C1 segment of cervical spinal cord (tissue), 14 donors: ENCODE measurements at places on chromosomes 6 and 20.

- DNase-seq = no peak
Measured at GRCh38 chr6:151962246-151962846, 154.9 kb downstream of the ESR1 start.

- no peak for DNase-seq
Measured at GRCh38 chr6:5179917-5180316, 80.8 kb downstream of the LYRM4 start.

- no peak for DNase-seq
Measured at GRCh38 chr6:129748212-129748900, 38.4 kb upstream of the ARHGAP18 start.

- no peak for DNase-seq
Measured at GRCh38 chr6:55980627-55981211, 105.3 kb upstream of the BMP5 start.

DNA sequence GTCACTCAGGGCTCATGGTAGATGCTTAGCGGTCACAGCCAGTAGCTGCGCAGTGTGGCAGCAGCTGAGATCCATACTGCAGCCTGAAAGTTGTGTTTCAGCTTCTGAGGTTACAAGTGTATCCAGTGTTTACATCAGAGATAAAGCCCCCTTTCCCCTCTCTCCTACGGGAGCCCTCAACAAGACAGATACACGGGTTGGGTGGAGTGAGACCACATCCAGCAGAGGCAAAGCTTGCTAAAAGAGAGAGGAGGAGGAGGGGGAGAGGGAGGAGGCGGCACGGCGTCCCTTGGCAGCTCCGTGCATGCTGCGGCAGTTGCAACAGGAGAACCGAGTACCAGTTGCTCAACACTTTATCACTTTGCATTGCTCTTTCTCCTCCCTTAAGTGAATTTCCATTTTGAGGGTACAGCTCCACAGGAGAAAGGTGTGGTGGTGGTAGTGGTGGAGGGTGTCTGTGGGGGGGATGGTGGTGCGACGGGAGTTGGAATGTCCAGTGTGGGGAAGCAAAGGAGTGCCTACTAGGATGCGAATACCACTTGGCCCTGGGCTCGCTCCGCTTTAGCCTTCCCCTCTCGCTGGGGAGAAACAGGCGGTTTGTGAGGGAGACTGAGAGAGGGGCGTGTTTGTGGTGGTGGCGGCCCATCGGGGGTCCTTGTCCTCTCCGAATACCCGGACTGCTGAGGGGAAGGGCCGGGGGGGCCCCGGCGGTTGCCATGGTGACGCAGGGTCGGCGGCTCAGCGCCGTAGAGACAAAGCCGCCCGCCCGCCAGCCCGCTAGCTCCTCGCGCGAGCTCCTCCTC is 405 bp upstream of the RNF182 start:
- DNase-seq = peak; percentile 33

DNA sequence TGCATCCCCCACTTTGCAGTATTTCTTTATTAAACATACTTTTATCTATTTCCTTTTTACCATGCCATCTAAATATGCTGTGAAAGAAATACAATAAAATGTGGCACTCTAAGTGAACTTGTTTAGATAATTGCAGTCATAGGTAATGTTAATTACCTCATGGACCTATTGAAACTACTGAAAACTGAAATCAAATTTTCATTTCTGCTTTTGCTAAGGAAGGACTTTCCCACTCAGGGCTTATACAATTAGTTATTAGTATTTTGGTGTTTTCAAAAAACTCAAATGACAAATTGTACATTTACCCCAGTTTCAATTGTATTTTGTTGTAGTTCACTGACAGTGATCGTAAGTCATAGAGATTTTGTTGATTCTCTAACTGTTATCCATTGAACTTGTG is 88.4 kb downstream of the ID4 start:
- no peak for DNase-seq

GRCh38 chr6:57195457-57195856 is 23.3 kb downstream of the BAG2 start:
- DNase-seq = no peak

- no peak for DNase-seq
Measured at GRCh38 chr6:167523426-167523825, 198.5 kb downstream of the TTLL2 start.

- DNase-seq = no peak
Measured at GRCh38 chr6:105270511-105270910, 90.7 kb upstream of the POPDC3 start.

- no peak for DNase-seq
Measured at GRCh38 chr6:127190552-127190951, 72.1 kb downstream of the RSPO3 start.

GRCh38 chr6:128252341-128253176 is 267.8 kb downstream of the PTPRK start:
- no peak for DNase-seq

GRCh38 chr20:4563534-4563933 is 158.2 kb upstream of the PRND start:
- no peak for DNase-seq

DNA sequence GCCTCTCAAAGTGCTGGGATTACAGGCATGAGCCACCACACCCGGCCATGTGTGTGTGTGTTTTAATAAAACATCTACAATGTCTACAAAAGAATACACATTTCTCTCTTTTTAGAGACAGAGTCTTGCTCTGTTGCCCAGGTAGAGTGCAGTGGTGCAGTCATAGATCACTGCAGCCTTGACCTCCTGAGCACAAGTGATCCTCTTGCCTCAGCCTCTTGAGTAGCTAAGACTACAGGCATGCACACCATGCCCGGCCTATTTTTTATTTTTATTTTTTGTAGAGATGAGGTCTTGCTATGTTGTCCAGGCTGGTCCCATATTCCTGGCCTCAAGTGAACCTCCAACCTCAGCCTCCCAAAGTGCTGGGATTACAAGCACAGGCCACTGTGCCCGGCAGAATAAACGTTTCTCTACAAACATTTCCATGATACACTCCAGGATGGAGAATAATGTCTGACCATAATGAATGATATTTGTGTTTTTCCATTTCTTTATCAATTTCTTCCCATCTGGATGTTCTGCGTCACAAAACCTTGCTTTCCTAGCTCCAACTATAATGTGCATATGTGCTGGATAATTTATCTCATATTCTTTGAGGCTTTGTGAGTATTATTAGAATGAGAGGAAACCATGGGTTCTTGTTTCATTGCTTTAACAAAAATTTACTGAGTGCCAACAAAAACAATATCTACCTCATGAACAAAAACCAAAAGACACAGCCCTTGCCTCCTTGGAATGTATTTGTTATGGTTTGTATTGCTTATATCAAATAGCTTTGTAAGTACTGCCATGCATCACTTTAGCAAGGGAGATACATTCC is 28.6 kb upstream of the CCN2 start:
- no peak for DNase-seq

DNA sequence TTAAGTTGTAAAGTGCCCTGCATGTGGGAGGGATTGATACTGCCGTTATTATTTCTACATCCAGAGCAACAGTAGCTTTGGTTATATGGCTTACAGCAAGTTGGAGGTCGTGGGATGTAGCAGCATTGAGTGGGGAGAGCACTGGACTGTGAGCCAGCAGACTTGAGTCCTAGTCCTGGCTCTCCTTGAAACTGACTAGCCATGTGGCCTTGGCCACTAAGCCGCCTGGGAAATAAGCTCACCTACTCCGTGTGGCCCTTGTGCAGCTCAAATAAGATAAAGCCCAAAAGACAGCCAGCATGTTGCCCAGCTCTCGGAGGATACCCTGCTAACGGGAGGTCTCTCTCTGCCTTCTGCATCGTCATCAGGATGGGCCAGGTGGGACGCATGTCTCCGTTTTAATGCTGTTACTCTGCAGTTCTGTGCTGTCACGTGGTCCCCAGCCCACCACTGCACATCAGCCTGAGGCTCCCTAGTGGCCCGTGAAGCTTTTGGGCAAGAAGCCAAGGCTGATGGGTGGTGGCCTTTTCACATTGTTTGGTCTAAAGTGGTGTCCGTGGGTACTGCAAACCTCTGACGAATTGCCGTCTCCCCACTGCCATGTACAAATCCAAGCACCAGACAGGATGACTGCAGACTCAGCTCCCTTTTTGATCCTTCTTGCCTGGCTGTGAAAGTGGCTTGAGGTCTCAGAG is 7.9 kb downstream of the EPB41L1 start:
- DNase-seq = no peak

DNA sequence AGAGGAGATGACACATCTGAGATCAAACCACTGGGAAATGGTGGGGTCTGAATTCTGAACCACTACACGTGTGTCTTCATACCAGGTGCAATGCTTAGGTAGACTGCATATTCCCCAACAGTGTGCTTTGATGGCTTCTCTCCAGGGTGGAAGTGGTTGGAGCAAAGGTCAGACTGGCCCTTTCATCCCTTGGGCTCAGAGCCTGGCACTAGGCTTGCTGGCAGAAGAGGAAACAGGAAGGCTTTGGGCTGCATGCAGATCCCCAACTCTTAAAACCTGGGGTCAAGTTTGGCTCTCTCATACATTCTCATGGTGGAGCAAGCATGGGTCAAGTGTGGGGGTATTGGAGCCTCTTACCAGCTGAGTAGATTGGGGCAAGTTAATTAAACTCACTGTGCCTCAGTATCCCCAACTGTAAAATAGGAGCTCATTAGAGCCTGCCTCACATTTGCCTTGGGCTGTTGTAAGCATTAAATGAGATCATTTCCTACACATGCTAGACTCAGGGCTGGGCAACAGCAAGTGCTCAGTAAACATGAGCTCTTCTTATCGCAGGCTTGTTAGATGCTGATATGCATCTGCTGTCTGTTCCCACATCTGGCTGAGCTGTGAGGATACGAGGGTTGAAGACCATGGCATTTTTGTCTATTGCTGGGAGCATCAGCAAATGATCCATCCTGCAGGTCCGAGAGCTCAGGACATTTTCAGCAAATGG is 51.6 kb upstream of the FAM83D start:
- DNase-seq = no peak

GRCh38 chr6:6866656-6867403 is 240.9 kb upstream of the RREB1 start:
- no peak for DNase-seq
